ENCODE measurements at places on chromosomes 3 and 15.
A peak's percentile ranks its signal among the peaks of the same experiment; 100 is the strongest.

- DNase-seq: no peak
Measured at GRCh38 chr3:55724821-55725220, 237.7 kb upstream of the WNT5A start.

DNA sequence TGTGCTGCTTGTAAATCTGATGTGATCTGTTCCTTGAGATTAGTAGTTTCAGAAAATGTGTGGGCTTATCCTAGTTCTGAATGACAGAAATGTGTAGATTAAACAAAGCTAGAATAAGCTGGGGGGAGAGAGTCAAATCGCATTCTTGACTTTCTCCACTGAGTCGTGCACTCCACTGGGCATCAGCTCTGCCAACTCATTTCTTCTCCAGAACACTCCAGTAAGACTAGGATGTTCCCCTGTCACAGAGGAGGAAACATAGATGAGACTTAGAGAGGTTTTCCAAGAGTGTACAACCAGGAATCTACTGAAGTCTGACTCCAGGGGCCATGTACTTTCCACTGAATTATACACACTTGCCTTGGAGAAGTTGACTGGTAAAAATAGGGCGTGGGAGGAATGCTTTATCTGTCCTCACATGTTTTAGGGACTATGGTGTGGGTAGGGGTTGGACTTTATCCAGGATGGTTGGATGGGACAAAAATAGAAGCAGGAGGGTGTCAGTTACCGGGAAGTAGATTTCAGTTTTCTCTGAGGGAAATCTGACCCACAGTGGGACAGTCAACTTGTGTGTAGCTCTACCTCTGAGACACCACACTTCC, 298.2 kb downstream of the UBE2E2 start:
- no peak for DNase-seq

DNA sequence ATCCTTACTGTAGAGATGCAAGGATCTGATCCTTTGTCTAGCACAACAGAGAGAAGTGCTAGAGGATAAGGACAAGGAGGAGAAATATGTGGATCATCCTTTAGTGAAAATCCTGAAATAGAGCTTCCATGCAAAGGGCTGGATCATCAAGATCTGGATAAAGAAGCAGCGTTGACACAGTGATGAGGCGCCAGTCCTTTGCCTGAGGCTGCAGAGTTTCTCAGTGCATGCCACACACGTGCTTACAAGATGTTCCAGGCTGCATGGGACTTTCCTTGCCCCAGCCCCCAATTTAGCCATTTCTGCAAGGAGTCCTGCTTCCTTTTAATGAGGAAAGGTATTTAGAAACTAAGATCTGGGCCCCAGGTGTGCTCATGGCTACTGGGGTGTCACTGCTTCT, 7.2 kb upstream of the ABTB1 start:
- DNase-seq: no peak

DNA sequence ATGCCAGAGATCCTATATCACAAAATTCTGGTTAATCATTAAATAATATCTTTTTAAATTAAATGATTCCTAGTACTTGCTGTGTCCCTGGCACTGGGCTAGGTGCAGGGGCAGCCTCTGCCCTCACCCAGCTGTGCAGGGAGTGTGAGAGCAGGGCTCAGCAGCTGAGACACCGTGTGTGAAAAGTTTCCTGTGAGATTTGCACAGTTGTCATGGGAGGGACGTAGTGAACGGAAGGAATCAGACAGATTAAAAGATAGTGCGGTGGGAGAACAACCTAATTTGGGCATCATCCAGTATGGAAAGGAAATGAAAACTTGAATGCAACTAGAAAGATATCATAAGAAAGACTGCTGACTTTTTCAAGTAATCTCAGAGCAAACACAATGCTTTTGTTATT, 204.1 kb downstream of the SSR3 start:
- no peak for DNase-seq

GRCh38 chr3:141076797-141077571, 25.8 kb downstream of the SPSB4 start:
- DNase-seq: peak; percentile 2

GRCh38 chr15:54388746-54389145, 410.5 kb downstream of the UNC13C start:
- DNase-seq: no peak

Data from activated CD4-positive, alpha-beta T cell treated with anti-CD3 and anti-CD28 coated beads, Interleukin-2, amount 50 U/mL, for 1 hour (primary cell).